Stimulated activated CD4-positive, alpha-beta T cell treated with anti-CD3 and anti-CD28 coated beads, Interleukin-1b, Interleukin-23, amount 100 ng/mL, for 48 hours (primary cell): ENCODE measurements at places on chromosomes 7 and 10.

DNA sequence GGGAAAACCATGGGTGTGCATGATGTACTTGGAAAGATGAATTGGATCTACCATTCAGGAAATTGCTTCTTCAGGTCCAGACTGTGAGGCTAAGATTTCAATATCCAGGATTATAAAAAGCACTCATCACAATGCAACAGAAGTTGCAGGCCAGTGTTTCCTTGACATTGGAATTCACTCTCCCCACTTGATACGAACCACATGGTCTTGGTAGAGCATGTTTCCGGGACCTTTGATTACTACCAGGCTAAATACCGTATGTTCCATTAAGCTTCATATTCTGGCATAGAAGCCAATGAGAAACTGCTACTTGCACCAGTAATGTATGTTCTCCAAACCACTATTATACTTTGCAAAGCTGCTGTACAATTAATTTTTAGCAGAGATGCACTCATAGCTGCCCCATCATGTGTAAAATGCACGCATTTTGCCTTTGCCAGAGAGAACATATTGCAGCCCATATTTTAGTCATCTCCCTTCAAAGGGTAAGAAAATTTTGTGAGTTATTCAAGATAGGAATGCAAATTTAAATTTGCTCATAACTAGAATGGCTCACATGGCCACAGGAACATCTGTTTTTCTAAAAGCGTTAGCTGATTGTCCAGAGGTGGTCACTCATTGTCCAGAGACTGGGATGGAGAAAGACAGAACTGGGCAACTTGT, 8.1 kb downstream of the FRMD4A start:
- no peak for DNase-seq

GRCh38 chr7:113722006-113722405, 196.8 kb downstream of the PPP1R3A start:
- DNase-seq = no peak

- DNase-seq = no peak
Observed at GRCh38 chr10:67668448-67668847, 27.5 kb downstream of the CTNNA3 start.

DNA sequence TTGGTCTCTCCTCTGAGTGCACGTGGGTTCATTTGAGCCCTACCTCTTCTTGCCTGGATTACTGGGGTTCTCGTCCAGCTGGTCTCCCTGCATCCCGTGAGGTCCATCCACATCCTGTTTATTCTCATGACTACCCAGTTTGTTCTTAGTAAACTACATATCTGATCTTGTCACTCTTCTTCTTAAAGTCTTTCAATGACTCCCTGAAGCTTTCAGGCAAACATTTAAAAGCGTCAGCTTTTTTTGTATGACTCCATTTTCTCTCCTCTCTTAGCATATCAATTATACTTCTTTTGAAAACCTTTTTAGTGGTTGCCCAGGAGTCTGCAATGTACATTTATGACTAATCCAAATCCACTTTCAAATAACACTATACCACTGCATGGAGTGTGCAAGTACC, 7.5 kb downstream of the SFXN2 start:
- no peak for DNase-seq

GRCh38 chr7:151917791-151918509, 38.3 kb upstream of the GALNTL5 start:
- no peak for DNase-seq

DNA sequence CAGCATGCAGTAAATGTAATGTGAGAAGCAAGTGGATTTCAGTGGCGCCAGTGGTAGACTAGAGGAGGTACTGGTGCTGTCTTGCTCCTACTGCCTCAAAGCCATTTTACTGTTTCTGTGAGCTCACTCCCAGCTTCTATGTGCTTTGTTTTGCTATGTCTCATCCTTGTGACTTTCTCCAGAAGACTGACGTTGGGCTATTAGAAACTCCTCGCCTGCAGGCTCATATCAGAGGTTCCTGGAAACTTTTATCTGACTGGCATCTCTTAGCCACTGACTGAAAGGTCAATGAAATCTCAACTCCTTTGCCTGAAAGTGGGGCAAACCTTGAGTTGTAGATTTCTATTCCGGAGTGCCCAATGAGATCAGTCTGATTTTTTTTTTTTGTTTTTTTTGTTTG, 66.4 kb upstream of the SORCS1 start:
- no peak for DNase-seq

DNA sequence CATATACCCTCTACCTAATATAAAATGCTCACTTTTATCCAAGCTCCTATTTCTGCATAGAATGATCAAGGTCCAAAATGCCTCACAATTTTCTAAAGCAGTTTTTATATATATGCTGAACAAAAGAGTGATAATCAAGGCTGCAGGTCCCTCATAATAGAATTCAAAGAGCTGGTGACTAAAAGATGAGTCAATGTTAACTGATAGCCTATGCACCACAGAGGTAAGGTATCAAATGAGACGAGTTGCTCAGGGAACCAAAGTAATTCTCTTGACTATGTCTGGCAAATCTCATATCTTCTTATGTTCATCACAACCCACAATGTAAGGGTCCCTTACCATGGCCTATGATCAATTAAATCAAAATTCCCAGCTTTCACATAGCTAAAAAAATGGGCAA, 15.2 kb downstream of the PDZD8 start:
- no peak for DNase-seq

DNA sequence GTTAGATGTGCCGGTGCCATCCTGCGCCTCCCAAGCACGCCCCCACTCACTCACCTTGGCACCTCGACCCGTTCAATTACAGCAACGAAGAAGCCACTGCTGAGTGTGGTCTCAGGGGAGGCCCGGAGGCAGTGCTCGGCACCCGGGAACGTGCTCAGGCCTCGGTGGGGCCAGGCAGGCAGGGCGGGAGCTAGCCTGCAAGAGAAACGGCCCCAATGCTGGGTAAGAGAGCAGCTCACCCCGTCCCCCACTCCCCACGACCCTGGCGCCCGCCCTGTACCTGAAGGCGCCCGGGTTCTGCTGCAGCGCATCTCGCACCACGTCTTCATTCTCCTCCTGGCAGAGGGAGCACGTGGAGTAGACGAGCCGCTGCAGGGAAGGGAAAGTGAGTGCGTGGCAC, 5.1 kb downstream of the NSUN5 start:
- no peak for DNase-seq
